EL (cell line): ENCODE measurements at places on chromosomes 4 and X.

DNA sequence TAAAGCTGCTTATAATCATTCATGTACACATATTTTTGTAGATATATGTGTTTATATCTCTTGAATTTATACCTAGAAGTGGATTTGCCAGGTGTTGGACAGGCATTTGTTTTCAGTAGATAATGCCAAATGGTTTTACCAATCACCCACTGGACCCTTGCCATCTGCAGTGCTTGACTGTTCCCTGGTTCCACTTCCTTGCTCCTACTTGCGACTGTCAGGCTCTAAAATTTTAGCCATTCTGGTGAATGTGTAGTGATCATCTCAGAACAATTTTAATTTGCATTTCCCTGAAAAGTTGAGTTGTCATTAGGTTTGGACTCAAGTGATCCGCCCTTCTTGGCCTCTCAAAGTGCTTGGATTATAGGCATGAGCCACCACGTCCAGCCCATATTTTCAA is 122.4 kb upstream of the SLC34A2 start:
- DNase-seq: no peak

DNA sequence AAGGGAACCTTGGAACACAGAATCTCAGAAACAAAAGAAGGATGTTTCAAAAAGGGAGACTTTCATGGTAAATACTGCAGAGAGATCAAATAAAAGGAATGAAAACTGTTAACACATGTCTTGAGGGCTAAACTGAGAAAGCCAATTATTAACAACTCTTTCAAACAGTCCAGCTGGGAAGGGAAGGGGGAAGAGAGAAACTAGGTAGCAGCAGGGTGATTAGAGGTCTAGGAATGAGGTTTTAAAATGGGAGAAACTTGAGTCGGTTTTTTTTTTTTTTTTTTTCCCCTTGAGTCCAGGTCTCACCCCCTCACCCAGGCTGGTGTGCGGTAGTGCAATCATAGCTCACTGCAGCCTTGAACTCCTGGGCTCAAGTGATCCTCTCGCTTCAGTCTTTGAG is 4.3 kb downstream of the BCLAF3 start:
- no peak for DNase-seq

DNA sequence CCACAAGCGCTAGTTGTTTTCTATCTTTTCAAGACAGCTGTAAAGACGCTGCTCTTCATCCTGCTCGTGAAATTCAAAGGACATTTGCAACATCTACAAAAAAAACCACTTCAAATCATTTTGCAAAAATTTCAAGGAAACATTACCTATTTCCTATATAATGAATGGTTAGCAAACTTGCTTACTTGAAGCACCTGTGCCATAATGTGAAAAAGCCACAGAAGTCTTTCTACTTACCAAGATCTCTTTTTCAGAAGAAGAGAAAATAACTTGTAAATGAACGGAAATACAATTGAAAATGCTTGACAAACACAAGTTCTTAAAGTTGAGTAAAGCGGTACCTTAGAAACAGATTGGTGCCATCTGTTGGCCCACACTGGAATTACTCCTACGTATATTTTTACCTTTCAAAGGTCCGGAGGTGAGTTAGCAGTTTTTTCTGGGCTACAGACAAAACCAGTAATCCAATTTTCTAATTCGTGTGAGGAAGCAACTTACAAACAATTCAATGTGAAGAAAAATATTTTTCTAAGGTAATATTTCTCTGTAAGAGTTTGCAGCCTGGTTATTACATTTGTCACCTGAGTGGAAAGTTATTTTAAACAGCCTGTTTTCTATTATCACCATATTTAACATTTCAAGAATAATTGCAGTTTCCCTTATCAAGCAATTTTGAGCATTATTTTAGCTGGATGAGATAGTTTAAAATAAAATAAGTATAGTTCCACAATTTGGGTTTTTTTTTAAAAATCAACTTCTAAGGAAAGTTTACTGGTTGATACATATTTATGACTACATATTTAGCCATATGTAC is at the start of gene TLR6:
TSS of gene TLR6 (minus strand) at position 294 of the 814 bp plus-strand sequence. CDS start 27,344 bp downstream, outside the sequence.
- DNase-seq: peak; percentile 61

DNA sequence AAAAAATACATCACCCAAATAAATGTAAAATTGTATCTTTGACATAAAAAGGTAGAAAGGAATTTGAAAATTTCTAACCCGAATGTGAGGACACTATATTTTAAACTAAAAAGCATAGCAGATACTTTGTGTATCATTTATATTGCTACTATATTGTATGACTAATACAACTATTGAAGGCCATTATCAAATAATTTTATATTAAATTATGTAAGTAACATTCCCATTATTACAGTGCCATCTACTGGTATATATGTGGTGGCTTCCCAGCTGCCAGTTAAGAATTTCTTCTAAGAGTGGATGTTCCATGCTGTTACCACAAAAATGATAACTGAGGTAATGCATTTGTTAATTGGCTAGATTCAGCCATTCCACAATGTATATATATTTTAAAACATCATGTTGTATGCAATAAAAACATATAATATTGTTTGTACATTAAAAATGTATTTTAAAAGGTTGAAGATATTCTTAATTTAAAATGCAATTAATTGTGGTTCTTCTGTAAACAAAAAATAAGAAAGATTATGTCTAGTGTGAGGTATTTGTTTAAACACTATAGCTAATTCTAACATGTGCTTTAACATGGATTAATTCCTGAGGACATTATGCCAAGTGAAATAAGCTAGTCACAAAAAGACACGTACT is 65.3 kb downstream of the EGF start:
- peak; percentile 48 for DNase-seq

DNA sequence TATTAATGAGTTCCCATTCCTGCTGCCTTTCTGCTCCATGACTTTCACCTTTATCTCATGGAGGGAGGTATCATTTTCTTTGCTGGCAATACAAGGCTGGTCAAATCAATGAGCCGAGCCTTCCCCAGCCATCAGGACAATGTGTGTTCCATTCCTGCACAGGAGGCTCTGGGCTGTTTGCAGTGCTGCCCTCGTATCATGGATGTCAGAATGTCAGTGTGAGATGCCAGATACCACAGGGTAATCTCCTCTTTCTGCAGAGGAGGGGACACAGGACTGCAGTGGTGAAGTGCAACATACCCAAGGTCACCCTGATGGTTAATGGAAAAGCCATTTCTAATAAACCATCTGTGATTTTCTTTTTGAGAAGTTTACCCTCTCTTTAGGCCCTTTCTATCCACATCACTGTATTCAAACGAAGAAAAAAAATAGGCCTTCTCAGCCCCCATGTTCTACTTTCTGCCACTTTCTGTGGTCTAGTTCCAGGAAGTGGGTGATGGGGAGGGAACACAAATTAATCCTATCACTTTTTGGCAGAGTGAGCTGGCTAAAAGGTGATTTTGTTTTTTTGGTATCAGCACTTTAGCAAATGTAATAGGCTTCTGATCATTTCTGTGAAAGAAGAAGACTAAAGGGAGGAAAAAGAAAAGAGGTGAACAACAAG is 490.2 kb upstream of the BOD1L1 start:
- no peak for DNase-seq
